ENCODE measurements at places on chromosomes 12 and 14.

DNA sequence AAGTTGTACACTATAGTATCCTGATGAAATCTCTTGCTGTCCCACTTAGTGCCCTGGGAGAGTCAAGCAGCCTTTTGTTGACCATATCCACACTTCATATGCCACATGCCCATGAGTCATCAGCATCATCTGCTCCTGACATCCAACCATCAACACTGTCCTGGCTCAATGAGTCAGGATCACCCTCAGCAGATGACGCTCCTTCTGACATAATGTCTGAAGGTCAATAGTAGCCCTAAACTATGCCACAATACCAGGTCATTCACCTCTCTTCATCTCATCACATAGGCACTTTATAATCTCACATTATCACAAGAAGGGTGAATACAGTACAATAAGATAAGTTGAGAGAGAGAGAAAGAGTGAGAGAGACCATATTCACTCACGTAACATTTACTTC, 369.0 kb upstream of the FAR2 start:
- DNase-seq, result no peak

DNA sequence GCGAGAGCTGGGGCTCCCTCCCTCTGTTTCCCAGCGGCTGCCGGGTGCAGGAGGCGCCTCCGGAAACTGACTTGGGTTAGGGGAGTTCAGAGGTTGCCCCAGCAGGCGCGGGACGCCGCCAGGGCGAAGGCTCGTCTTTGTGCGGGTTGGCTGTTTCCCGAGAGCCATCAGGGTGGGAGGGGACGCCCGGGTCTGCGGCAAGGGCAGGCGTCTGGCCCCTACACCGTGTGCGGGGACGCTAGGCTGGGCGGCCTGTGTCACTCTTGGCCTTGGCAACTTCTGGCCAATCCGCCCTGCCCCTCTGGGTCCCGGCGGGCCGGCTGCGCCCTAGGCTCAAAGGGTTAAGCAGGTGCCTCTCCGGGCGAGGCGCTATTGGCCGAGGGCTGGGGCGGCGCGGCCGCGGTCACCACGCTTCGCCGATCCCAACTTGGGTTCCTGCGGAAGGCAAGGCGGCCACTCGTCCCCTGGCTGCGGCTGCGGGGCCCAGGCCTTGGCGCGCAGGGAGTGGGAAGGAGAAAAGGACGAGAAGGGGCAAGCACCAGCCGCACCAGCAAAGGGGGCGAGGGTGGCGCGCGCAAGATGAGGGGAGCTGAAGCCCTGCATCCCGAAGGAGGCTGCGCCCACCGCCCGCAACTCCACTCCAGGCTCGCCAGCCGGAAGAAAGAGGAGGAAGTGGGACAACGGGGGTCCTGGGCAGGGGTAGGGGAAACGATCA, 5.6 kb upstream of the NPAS3 start:
- DNase-seq, result no peak

DNA sequence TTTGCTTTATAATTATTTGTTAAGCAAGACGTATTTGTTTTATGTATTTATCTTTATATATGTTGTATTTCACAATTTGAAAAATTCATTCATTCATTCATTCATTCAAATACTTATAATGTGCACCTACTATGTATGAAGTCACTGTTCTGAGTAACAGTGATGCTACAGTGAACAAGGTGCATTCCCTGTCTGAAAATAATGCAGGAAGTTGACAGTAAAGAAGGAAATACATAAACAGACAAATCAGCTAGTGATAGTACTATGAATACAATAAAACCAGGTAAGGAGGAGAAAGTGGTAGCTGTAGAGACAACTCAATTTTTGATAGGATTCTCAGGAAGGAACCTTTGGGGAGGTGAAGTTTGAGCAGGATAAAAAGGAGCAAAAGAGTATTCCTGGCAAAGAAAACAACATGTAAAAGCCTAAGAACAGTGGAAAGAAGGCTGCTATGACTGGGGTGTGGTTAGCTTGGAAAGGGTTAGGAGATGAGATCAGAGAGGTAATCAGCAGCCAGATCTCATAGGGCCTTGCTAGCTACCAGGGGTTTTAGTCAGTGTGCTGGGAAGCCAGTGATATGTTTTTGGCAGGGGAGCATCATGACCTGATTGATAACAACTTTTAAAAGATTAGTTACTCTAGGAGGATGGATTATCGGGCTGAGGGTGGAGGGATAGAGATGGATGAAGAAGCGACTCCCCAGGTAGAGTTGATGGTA, 17.4 kb downstream of the BICDL1 start:
- no peak for DNase-seq

DNA sequence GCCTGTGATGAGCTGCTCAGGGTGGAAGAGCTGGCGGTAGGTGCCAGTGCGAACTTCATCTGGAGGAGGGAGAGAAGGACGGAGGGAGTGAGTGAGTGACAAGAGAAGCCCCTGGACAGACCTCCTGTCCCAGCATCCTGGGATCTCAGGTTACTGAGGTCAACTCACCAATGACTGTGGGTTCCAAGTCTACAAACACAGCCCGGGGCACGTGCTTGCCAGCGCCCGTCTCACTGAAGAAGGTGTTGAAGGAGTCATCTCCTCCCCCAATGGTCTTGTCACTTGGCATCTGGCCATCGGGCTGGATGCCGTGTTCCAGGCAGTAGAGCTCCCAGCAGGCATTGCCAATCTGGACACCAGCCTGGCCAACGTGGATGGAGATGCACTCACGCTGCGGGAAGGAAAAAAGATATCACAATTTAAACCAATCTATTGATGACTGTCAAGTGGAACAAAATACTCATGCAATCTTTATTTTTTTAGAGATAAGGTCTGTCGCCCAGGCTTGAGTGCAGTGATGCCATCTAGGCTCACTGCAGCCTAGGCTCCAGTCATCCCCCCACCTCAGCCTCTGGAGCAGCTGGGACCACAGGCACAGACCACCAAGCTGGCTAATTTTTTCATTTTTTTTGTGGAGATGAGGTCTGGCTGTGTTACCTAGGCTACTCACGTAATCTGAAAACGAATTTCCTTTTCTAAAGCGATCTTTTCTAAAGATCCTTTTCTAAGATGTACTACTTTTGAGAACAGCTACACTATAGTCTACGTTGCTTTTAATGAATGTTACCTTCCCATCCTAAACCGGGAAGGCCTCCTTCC, 1.7 kb downstream of the TUBA1B start:
- DNase-seq, result no peak

- DNase-seq, result no peak
Measured at GRCh38 chr14:81001447-81001846, 46.0 kb downstream of the TSHR start.
